ENCODE measurements at places on chromosomes 2 and 18. TPM values are rescaled to one million over a fixed set of nuclear protein-coding genes. Genes with fewer than 3 reads are reported as not detected.

Gene NT5DC4
- not detected for total RNA-seq

Gene MYOM1
- total RNA-seq = 2.4 TPM

DNA sequence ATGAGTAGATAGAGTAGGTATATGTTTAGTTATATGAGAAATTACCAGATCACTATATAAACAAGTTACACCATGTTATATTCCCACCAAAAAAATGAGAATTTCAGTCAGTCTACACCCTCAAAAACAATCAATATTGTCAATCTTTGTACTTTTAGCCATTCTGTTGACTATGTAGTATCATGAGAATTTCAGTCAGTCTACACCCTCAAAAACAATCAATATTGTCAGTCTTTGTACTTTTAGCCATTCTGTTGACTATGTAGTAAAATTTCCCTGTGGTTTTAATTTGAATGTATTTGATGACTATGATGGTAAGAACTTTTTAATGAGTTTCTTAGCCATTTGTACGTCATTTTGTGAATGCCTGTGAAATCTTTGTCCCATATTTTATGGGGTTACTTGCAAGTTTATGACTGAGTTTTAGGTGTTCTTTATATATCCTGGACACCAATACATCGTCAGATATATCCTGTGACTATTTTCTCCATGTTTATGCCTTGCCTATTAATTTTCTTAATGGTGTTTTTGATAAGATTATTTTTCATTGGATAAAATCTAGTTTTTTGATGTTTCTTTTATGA is 528.4 kb upstream of the SPHKAP start:
- no peak for DNase-seq
- no peak overlapping the region for H3K4me3 ChIP-seq
- H3K27ac ChIP-seq = no peak overlapping the region
- H3K36me3 ChIP-seq = no peaks in the 10 kb centered on the region

GRCh38 chr2:7639476-7639875 is 722.3 kb downstream of the RNF144A start:
- peaks cover 27% of the 10 kb centered on the region for H3K36me3 ChIP-seq
- no peak overlapping the region for H3K4me3 ChIP-seq
- H3K4me1 ChIP-seq = no peaks in the 10 kb centered on the region
- no peak for DNase-seq

DNA sequence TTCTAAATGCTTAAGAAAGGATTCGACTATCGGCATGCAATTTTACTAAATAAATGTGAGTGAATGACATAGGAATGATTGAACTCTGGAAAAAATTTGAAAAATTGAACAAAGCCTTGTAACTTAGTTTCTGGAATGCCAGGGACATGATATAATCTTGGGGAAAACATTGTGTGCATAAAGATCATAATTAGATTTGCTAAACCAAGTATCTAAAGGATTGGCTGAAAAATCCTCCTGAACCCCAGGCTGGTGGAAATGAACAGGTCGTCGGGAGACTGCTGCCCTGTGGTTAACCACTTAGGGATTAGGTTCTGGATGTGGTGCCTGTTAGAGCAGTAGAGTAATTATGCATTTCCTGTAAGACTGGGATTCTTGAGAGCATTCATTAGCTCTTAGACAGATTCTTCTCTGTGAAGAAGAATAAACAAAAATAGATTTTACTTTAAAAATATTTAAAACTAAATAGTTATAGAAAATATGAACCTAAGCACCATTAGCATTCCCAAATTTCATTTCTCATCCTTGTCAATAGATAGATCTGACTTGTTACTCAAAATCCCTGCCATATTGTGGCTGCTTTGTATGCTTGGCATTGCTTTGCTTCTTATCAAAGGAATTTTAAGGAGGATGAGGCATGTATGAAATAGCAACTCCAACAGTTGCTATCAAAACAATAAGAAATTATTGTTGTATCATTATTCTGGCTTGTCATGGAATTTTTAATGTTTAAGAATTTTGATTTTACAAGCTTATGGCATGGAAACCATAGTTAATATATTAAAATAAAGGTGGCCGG is 55.9 kb downstream of the LYPD6B start:
- DNase-seq = no peak
- peaks cover 29% of the 10 kb centered on the region for H3K27me3 ChIP-seq
- H3K36me3 ChIP-seq = no peaks in the 10 kb centered on the region
- H3K4me1 ChIP-seq = no peaks in the 10 kb centered on the region

DNA sequence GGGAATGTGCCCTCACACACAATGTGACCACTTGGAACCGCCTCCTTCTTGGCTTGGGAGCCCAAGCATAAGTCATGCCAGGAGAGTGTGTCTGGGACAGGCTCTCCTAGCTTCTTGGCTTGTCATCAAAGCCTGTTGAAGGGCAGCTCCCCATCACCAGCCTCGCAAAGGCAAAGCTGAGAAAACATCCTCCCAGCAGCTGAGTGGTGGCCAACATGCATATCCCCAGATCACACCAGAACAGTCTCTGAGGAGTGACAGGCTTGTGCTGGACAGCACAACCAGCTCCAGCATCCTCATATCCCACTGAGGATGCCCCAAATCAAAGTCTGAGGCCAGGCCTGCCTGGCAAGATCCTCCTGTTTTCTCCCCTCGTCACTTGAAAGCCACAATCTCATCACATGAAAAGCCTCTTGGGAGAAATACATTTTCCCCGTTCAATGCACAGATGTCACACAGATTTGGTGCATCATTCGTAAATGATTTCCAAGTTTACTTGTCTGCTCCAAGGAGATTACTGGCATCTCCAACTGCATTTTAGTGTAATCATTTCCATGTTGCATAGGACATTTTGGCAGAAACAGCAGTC is 269.3 kb downstream of the TTC32 start:
- DNase-seq = no peak
- no peak overlapping the region for H3K27ac ChIP-seq
- no peaks in the 10 kb centered on the region for H3K27me3 ChIP-seq
- no peaks in the 10 kb centered on the region for H3K4me1 ChIP-seq
- H3K36me3 ChIP-seq = no peaks in the 10 kb centered on the region

GRCh38 chr2:78861546-78861945 is 164.0 kb upstream of the REG3G start:
- H3K27ac ChIP-seq = no peak overlapping the region
- H3K27me3 ChIP-seq = no peaks in the 10 kb centered on the region
- DNase-seq = no peak

Gene BCL2
- 76.1 TPM for total RNA-seq

GRCh38 chr2:28893488-28893887 is 979 bp upstream of the WDR43 start:
- H3K27me3 ChIP-seq = peaks cover 11% of the 10 kb centered on the region
- H3K36me3 ChIP-seq = peaks cover 30% of the 10 kb centered on the region
- DNase-seq = no peak
- H3K4me1 ChIP-seq = peaks cover 28% of the 10 kb centered on the region

Gene TMEM178A
- 0.32 TPM for total RNA-seq

Gene PRSS56
- total RNA-seq = not detected

- no peak overlapping the region for H3K27ac ChIP-seq
- H3K27me3 ChIP-seq = peaks cover 12% of the 10 kb centered on the region
- peaks cover 9% of the 10 kb centered on the region for H3K4me1 ChIP-seq
Observed at GRCh38 chr2:26185954-26186770, 13.3 kb downstream of the GAREM2 start.

- DNase-seq = no peak
- H3K36me3 ChIP-seq = no peaks in the 10 kb centered on the region
- H3K4me1 ChIP-seq = peaks cover 14% of the 10 kb centered on the region
- no peak overlapping the region for H3K27ac ChIP-seq
- no peaks in the 10 kb centered on the region for H3K27me3 ChIP-seq
Observed at GRCh38 chr2:232367016-232367415, 11.5 kb upstream of the ALPP start.

- no peaks in the 10 kb centered on the region for H3K36me3 ChIP-seq
- no peak overlapping the region for H3K4me3 ChIP-seq
- DNase-seq = no peak
- H3K27me3 ChIP-seq = no peaks in the 10 kb centered on the region
Observed at GRCh38 chr2:211516537-211516936, 960.1 kb downstream of the CPS1 start.

DNA sequence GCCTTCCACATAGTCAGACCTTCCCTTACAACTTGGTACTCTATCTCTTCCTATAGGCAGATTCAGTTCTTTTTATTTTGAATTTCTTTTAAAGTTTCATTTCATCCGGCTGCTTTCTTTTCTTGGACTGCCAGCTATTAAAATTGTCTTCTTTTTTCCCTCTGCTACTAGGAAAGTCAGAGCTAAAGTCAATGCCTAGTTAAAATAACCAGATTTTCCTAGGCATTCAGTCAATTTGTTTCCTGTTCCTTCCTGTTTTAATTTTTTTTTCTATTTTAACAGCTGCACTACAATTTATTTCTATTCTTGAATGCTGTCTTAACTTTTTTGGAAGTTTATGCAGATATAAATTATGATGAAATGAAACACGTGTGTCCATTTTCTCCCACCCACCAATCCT is 84.8 kb downstream of the EVA1A start:
- no peak overlapping the region for H3K4me3 ChIP-seq
- DNase-seq = no peak
- peaks cover 10% of the 10 kb centered on the region for H3K4me1 ChIP-seq
- no peak overlapping the region for H3K27ac ChIP-seq

DNA sequence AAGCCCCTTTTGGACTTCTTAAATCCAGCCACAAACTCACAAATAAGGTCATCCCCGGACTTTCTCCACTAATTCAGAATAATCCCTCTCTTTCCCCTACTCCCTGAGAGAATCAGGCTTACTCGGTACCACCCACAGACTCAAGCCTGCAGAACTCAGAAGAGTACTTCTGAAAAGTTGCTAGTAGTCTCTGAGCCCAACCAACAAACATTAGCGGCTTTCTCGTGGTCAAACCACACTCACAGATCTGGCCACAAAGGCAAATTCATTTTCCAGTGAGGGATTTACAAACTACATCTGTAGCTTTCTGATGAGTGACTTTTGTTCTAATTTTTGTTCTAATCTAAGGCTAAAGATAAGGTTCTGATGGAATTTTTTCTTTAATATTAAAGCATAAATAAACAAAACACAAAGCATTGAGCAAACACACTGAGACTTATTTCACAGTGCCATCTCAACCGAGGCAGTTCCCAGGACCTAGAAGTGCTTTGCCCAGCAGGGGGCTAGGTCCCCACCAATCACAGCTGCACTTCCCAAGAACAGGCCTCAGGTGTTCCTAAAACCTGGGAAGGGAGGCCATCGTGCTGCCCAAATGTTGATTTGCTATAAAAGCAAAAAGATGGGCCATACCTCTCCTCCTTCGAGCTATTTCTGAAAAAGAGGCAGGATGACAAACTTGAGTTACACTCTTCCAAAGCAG is 110.7 kb downstream of the COLEC12 start:
- H3K27me3 ChIP-seq = peaks cover 14% of the 10 kb centered on the region
- no peak overlapping the region for H3K4me3 ChIP-seq
- DNase-seq = no peak
- H3K4me1 ChIP-seq = peaks cover 2% of the 10 kb centered on the region

DNA sequence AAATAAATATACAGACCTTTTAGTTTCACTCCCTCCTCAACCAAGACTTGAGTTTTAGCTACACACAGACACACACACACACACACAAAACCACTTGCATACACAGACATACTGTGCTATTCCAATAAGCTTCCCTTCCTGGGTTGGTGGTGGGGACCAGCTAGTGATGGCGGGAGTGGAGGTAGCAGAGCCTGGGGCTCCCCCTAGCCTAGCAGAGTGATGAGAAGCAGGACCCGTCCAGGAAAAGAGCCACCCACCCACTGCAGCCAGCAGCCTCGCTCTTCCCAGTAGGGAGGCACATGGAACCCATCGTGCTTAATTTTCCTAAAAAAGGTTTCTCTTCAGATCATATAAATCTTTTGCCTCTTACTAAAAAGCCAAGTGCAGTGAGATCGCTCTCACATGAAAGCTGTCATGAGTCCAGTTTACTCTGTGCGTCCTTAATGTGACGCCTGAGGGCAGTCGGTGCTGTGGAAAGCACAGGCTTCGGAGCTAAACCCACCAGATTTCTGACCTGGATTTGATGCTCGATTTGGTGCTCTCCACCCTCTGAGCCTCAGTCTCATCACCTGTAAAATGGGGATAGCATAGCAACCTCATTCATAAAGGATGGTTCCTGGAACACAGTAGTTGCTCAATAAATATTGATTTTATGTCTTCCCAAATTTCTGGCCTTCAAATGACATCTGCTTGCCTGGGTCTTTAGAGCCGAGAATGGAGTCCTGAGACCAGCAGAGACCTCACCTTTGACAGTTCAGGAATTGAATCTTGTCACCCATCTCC is 60.1 kb upstream of the YWHAQ start:
- H3K36me3 ChIP-seq = no peaks in the 10 kb centered on the region
- no peak for DNase-seq
- no peak overlapping the region for H3K27ac ChIP-seq
- H3K4me3 ChIP-seq = no peak overlapping the region

Gene FKBP7
- 6.6 TPM for total RNA-seq

Gene LYPD1
- not detected for total RNA-seq

- H3K4me1 ChIP-seq = peaks cover 56% of the 10 kb centered on the region
- no peak for DNase-seq
- no peaks in the 10 kb centered on the region for H3K36me3 ChIP-seq
- no peak overlapping the region for H3K4me3 ChIP-seq
- H3K27ac ChIP-seq = no peak overlapping the region
Observed at GRCh38 chr2:172460780-172461201, 33.4 kb downstream of the ITGA6 start.

- no peak overlapping the region for H3K4me3 ChIP-seq
- no peaks in the 10 kb centered on the region for H3K36me3 ChIP-seq
- peaks cover 8% of the 10 kb centered on the region for H3K27me3 ChIP-seq
Observed at GRCh38 chr2:240813231-240813921, 6.6 kb downstream of the KIF1A start.

Gene POTEI
- total RNA-seq = not detected

Gene OST4
- 341 TPM for total RNA-seq

Gene RAB27B
- 0.75 TPM for total RNA-seq

- no peaks in the 10 kb centered on the region for H3K36me3 ChIP-seq
- peak; percentile 12 for DNase-seq
- no peak overlapping the region for H3K4me3 ChIP-seq
- peaks cover 5% of the 10 kb centered on the region for H3K27me3 ChIP-seq
- no peaks in the 10 kb centered on the region for H3K4me1 ChIP-seq
- no peak overlapping the region for H3K27ac ChIP-seq
Observed at GRCh38 chr2:162840598-162841246, 2.2 kb upstream of the KCNH7 start.

DNA sequence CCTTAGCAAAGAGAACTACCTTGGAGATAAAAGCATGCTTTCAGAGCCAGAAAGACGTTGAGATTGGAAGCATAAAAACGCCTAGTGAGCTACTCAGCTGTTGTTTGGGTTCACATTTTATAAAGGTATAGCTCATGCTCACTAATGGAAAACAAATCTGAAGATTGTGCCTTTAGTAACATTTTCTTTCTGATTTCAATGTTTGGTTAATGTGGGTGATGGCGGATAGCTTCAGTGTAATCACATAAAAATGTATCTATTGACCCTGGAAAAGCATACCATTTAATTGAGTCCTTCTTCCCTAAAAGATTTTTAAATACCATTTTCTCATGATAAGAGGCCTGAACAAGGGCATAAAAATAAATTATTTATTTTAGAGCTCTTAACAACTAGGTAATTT is 73.4 kb downstream of the DTNA start:
- DNase-seq = no peak
- H3K27ac ChIP-seq = no peak overlapping the region
- no peaks in the 10 kb centered on the region for H3K36me3 ChIP-seq
- H3K4me3 ChIP-seq = no peak overlapping the region
- peaks cover 7% of the 10 kb centered on the region for H3K27me3 ChIP-seq

Gene CXCR1
- not detected for total RNA-seq

Gene SPTBN1
- 67.9 TPM for total RNA-seq

Gene DSEL
- 0.05 TPM for total RNA-seq

Gene KYNU
- not detected for total RNA-seq
